ENCODE measurements at places on chromosomes 12 and 14. TPM values are rescaled to one million over a fixed set of nuclear protein-coding genes. Genes with fewer than 3 reads are reported as not detected.

Gene MMAB
- total RNA-seq, result 82.8 TPM

Gene VWF
- total RNA-seq, result not detected

GRCh38 chr14:24080888-24081738 is 9.8 kb downstream of the CPNE6 start:
- peak; percentile 72 for DNase-seq

DNA sequence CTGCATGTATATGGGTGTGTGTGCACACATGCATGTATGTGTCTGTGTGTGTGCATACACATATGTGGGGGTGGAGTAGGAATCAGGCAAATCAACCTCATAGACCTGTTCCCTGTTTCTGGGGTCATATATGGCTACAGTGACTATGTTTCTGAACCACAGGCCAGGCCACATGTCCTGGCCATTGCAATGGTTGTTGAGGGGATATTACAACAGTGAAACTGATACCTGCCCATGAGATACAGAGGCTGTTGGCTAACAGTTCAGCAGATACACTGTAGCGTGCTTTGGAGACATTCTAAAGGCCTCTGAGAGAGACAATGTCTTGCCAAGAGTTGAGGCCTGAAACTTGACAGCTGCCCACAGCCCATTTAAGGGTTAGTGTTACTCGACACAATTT is 47.3 kb upstream of the FOS start:
- no peak for DNase-seq

DNA sequence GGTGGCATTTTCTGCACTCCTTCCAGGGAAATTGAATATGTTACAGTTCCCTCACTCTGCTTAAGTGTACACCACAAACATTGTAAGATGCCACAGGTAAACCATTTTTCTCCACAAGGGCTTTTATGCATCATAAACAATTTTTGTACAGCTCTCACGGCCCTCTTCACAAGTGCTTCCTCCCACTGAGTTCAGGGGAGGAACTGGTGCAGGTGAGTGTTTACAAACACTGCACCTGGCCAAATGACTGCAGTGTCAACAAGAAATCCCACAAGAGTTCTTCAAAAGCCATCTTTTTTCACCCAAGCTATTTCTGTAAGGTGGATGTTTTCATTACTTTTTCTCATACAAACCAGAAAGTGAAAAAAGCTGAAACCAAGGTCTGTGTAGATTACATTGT is 973.2 kb downstream of the AACS start:
- no peak for DNase-seq

- DNase-seq, result no peak
These were observed 220.2 kb upstream of the CPNE8 start for GRCh38 chr12:39125566-39125965.

DNA sequence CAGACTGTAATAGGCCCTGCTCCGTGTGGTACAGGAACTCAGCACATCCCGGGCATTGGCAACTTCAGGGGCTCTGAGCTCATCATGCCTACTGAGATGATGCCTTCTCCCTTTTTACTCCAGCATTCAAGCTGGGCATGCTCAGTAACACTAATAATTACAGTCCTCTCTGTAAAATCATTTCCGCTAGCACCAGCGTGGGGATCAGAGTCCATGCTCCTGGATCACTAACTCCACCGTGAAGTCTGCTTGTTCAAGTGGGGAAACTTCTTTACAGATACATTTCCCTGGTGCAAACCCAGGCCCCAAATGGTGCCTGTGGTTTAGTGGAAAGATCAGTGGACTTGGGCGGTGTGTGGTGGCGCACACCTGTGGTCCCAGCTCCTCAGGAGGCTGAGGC is 16.7 kb downstream of the CLSTN3 start:
- DNase-seq, result no peak

GRCh38 chr14:81341370-81341769 is 58.8 kb downstream of the STON2 start:
- no peak for DNase-seq

- no peak for DNase-seq
These were observed 467.8 kb downstream of the LRIG3 start for GRCh38 chr12:58452546-58452945.

- DNase-seq, result no peak
These were observed 59.3 kb upstream of the CNTN1 start for GRCh38 chr12:40632933-40633332.

DNA sequence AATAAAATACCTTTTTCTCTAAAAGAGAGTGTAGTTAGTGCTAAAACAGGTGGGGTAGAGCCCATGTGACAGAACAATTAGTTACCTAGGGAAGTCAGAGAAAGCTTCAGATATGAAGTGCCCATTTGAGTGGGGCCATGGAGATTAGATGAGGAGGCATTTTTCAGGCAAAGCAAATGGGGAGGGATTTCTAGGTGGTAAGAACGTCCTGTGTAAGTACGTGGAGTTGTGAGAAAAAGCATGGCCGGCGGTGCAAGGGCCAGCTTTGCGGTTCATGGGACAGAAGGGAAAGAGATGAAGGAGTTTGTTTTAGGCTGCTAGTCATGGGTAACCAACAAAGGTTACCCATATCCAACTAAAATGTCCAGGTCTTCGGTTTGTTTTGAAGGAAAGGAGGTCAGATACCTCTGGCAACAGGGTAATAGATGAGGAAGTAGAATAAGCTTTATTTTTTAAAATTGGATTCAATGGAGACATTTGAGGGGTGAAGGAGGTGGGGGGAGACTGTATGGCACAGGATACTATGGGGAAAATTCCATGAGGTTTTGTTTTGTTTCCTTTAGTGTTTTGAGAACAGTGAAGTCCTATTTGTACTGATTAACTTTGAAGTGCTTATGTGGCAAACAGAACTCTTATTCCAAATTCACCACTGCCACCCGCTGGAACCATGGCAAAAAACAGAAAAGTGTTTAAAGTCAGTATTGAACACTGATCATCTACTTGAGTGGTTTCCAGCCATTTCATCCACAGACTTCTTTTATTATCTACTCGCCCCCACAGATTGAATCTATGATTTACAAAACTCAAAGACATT is 10.0 kb upstream of the SNRPF start:
- DNase-seq, result peak; percentile 56

- DNase-seq, result peak; percentile 37
These were observed 43.0 kb downstream of the NCOR2 start for GRCh38 chr12:124524231-124524925.

Data from Calu3 (cell line).